ENCODE measurements at places on chromosomes 2 and 18.

DNA sequence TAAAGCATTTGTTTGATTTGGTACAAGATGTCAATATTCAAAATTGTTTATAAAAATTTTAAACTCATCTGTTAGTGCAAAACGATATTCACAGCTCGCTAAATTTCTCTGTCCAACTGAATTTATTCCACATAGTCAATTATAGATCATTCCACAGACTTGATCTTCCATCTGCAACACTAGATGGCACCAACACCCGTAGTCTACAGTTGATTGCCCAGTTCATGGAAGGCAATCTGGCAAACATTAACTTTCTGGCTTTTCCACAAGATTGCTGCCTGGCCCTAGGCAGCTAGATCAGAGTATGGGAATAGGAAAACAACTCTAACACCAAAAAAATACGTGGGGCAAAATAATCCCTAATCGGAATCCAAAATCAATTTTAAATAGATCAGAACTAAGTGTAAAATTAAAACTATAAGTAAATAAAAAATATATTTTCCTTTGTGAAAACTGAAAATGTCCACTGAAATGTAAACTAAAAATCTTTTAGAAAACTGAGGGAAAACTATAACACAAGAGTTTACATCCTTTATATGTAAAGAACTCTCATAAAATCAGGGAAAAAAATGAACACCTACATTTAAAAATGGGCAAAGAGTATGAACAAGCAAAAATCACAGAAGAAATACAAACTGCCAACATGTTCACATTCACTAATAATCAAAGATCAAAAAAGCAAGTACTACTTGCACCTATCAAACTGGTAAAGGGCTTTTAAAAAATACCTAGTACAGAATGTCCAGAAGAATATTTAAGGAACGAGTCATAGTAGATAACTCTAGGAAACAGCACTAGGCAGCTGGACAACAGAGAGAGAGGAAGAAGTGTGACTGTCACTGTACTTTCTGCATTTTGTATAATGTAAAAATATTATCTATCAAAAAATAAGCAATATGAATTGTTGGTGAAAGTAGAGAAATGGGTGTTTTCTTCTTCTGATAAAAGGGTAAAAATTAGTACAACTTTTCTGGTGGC is 35.0 kb downstream of the RTN4 start:
- peak; percentile 52 for DNase-seq

GRCh38 chr18:11955239-11956029 is 25.9 kb upstream of the IMPA2 start:
- no peak for DNase-seq

- no peak for DNase-seq
Measured at GRCh38 chr18:50917021-50917420, 38.1 kb downstream of the ME2 start.

DNA sequence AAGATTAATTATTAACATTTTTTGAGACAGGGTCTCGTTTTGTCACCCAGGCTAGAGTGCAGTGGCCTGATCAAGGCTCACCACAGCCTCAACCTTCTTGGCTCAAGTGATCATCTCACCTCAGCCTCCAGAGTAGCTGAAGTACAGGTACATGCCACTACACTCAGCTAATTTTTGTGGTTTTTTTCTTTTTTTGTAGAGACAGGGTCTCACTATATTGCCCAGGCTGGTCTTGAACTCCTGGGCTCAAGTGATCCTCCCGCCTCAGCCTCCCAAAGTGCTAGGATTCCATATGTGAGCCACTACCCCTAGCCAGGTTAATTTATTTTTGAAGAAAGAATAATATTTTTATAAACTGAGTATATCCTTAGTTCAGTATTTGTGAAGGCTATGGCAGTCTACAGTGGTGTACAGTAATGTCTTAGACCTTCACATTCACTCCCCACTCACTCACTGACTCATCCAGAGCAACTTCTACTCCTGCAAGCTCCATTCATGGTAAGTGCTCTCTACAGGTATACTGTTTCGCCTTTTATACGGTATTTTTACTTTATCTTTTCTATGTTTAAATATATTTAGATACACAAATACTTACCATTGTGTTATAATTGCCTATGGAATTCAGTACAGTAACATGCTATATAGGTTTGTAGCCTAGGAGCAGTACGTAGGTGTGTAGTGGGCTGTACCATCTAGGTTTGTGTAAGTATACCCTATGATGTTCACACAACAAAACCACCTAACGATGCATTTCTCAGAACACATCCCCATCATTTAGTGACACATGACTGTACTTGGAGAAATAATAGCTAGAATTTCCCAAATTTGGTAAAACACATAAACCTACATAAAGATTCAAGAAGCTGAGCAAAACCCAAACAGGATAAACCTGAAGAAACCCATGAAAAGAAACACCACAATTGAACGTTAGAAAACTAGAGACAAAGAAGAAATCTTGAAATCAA is 38.6 kb downstream of the MGAT4A start:
- no peak for DNase-seq

DNA sequence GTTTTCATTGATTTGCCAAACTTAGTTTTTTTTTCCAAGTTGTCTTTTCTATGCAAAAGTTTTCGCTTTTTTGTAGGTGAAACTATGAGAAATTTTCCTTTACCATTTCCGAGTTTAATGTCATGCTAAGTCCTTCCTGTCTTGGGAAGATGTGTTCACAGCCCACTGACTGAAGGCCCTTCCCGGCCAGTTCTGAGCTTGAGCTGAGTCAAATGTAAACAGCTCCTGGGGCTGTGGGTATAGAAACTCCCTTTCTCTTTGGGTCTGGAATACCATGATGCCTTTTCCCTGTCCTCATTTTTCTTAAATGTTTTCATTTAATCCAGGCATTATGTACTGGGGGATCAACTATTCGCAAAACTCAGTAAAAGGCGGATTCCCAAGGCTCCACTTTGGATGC is 69.8 kb upstream of the IL1R1 start:
- no peak for DNase-seq

GRCh38 chr2:142834021-142834420 is 43.4 kb upstream of the KYNU start:
- no peak for DNase-seq

DNA sequence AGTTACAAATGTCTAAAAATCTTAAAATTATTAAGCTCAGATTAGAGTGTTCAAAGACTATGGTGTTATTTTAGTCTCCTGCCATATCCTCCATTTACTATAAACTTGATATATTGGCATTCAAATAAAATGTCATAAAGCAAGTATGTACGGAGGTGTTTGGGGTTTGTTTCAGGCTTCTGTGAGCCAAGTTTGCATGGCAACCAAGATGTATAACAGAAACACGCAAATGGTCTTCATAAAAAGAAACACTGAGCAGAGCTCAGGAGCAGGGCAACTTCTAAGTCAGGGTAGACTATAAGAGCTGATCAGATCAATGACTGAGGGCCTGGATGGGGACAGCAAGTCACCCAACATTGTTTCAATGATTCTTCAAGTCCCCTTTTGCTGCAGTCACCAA is 20.5 kb upstream of the OSR1 start:
- DNase-seq, result no peak

DNA sequence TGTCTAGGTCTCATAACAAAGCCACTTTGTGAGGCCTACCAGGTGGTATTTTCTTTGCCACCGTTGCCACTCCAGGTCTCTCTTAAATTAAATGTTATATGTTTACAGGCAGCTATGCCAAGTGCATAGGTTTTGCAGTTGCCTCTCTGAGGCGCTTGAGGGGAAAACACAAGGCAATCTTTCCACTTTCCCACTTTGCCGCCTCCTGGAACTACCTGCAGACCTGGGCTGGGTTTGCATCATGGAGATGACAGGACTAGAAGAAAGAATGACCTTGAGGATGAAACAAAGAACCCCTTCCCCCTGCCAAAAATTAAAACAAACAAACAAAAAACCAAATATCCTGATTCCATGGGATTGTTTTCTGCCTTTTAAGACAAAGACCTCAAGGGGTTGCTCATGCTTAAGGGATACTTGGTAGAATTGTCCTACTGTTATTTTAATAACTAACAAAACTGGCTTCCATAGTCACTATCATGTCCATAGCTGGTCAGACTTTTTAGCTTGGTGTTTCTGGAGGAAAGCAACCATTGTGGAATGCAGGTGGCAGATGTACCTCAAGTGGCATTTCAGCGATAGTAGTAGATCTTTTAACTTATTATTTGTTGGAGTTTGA is 159.9 kb downstream of the PRPF40A start:
- DNase-seq, result no peak

DNA sequence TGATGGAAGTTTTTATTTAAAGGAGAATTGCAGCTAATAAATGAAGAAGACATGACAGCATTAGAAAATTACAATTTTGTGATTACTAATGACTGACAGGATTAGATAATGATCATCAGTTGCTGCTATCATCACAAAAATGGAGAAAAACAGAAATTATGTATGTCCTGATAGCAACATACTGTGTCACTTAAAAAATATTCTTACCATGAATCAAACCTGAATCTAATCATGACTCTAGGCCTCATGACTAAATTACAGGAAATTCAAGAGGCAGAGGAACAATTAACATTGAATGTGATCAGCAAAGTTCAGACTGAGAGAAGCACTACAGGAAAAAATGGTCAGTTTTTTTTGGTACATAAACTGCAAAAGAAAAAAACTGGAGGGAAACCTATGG is 147.8 kb downstream of the PMAIP1 start:
- no peak for DNase-seq

DNA sequence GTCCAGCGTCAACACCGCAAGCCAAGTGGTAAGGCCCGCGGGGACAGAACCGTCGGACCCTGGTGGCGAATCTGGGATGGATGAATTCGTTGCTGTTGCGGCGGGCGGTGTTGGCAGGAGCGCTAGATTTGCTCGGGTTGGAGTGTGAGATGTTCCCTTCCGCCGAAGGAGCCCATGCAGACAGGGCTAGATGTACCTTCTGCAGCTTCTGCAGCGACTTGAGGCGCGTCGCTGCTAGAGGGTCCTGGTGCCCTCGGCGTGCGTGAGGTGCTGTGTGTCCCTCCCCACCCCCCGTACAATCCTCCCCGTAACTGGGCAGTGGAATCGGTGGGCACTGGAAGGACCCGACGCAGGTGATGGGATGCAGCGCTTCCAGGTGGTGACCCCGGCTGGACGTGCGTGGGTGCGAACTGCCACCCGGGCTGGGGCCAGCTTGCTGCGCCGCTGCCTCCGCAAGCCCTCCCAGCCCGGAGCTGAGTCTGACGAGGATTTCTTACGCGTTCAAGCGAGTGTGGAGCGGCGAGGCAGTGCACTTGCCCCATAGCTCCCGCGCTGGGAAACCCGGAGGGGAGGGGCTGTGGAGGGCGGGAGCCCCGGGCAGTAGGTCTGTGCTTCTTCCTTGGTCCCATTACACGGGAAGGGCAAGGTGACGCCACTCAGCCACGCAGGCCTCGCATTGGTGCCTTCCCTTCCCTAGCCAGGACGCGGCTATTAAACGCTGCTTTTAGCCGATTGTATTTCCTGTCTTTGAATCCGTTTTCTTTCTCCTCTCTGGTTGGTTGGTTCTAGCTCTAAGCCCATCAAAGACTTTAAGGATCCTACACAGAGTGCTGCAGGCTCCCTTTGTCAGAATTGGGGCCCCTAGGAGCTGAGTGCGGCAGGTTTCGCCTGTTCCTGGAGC is 34.2 kb downstream of the CHRNA1 start:
- DNase-seq, result peak; percentile 58

GRCh38 chr18:3453540-3454364 is 3.8 kb downstream of the TGIF1 start:
- peak; percentile 77 for DNase-seq

DNA sequence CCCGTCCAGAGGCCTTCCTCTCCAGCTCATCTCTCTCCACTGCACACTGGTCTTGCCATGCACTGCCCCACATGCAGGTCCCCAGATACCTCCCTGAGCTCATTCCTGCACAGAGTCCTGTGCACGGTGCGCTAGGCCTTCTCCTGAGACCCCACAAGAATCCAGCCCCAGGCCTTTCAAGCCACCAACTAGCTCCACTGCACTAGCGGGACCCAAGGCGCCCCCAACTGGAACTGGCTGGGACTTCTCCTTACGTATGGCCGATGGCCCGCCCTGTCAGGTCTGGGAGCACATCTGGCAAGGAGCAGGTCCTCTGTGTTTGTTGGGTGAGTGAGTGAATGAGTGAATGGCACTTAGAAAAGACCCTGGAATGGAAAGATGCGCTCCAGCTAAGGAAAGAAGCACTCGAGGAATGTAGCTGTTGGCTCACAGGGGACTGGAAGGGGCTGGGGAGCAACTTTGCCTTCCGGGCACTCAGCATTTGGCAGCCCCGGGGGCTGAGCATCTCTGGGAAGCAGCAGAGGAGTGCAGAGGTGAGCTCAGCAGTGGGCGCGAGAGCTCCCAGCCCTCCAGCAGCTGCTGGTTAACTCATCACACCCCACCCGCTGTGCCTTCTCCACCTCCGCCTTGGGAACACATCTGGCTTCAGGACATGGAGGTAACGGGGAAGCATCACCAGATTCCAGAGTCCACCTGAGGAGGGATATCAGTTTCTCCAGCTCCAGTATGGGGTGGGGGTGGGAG is 223.1 kb downstream of the GLI2 start:
- peak; percentile 82 for DNase-seq

DNA sequence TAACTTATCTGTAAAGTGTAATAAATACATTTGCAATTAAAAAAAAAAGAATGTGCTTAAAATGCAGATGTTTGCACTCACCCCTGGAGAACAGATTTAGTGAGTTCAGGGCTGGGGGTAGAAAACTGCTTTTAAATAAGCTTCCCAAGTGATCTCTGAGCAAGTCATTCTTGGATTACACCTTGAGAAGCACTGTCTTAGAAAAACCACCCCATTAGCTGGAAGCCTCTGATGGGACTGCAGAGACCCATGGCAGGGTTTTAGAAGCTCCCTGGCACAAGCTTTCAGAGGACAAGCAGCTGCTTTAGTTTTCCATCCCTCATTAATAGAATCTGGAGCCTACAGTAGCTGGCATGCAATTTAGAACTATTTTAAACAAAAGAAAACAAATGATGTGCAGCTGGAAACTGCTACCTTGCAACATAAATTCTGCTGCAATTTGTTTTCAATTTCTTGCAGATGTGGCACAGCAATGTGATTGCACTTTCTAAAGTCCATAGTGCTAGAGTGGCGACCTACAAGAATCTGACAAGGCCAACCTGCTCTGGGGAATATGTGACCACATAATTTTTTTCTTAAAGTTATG is 141.5 kb downstream of the CDC42EP3 start:
- no peak for DNase-seq

- no peak for DNase-seq
Measured at GRCh38 chr18:36467614-36468013, 170.1 kb downstream of the FHOD3 start.

GRCh38 chr2:75010571-75010970 is 52.1 kb downstream of the POLE4 start:
- no peak for DNase-seq

Measured in neural progenitor cell (in vitro differentiated cells).